ENCODE measurements at places on chromosomes 16 and 17. TPM values are rescaled to one million over a fixed set of nuclear protein-coding genes. Genes with fewer than 3 reads are reported as not detected.
A peak's percentile ranks its signal among the peaks of the same experiment; 100 is the strongest.

DNA sequence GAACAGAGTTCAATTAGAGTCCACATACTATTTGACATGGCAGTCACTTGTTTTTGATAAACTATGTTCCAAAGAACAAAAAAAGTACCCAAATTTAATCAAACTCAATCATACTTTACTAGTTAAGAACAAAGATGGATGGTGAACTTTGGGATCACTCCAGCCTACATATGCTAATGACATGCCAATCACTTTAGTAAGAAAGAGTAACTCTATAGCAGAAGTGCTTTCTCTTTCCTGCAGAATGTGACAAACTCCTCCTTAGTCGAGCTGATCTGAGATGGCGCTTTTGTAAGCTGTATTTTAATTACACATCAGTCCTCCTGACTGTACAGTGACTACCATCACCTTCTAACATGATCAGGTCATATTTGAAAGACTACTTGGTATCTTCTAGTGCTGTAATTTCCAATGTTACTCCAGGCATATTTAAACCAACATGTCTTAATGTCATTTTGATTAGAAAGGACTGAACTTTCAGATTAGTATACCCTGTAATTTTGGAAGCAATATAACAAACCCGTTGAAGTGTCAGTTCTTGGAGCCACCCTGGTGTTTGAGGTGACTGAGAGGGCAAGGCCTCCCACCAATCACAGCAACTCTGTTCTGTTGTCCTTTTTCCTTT lies 4.1 kb downstream of the NETO2 start:
- no peak for DNase-seq

DNA sequence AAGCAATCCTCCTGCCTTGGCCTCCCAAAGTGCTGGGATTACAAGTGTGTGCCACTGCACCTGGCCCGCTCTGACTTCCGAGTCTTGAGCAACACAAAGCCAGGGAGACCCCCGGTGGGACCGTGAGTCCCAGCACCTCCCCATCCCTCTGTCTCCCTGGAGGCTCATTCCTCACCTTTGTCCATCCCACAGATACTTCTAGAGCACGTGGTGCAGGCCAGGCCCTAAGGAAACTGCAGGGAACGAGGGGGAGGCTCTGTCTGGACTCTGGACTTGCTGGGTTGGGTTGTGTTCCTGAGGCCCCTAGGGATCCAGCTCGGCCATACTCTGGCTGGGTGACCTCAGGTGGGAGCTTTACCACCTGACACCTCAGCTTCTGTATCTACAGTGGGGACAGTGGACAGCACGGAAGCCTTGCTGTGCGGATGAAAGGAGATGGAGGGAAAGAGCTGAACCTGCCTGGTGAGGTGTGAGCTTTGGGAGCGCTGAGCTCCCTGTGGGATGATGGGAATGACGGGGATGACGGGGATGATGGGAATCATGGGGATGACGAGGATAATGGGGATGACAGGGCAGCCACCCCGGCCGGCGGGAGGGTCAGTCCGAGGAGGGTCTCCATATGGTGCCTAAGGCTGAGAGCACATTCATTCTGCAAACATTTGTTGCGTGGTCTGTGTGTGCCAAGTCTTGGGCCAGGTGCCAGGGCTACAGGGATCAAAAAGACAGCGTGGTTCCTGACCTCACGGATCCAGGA lies 26.6 kb downstream of the C16orf74 start:
- no peak for DNase-seq

DNA sequence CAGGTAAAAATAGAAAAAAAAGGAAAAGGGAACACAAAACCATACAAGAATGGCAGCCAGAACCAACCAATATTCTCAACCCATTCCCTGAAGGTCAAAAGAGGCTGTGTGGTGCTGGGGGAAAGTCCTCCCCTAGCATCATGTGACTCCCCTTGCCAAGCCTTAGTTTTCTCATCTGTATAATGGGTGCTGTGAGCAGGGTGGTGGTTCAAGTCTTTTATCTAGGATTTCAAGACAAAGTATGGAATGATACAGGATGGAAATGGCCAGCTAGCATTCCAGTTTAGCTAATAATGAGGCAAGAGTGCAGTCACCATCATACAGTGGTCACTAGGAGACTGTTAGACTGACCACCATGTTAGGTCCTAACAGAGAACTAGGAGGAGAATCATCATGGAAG lies 20.7 kb downstream of the PSMB3 start:
- DNase-seq, result no peak

- DNase-seq, result peak; percentile 59
Observed at GRCh38 chr17:44345454-44346026, 438 bp downstream of the GRN start.

DNA sequence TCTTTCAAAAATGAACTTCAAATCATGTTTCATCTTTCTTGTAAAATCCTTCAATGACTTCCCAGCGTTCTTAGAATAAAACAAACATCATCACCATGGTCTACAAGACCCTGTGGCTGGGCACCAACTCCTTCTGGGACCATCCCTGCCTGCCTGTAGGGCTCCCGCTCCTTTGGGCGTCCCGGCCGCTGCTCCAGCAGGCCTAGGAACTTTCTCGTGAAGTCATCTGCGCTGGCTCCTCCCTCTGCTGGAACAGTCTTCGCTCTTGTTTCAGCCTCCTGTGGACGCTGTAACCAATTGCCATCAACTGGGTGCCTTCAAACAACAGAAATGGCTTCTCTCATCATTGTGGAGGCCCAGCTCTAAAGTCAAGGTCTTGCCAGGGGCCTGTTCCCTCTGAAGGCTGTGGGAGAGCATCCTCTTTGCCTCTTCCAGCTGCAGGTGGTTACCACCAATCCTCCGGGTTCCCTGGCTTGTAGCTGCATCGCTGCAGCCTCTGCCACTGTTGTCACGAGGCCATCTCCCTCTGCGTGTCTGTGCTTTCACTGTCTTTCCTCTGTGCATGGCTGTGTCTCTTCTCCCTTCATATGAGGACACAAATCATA lies 185.5 kb upstream of the SDK2 start:
- no peak for DNase-seq

GRCh38 chr17:64571746-64572145 lies 65.0 kb downstream of the CEP95 start:
- no peak for DNase-seq

DNA sequence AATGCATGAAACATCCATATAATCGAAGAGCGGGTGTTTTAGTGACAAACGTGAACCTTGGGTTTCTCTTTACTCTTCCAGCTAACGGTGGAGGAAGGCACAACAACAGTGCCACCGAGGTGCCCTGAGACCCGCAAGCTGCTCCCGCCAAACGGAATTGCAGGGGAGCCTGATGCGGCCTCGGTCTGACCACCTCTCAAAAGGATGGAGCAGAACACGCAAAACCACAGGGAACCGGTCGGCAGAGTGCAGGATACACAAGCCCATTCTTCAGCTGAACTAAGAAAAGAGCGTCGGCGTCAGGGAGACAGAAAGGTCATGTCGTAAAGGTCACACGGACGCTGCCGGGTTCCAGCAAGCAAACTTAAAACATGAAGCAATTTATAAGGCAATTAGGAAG lies 109.5 kb upstream of the ZNF750 start:
- no peak for DNase-seq

- no peak for DNase-seq
Observed at GRCh38 chr16:56632156-56632847, at the start of gene MT1M. Gene MT1M (plus strand): TSS chr16:56632659. CDS start chr16:56632732, 73 bp downstream.

DNA sequence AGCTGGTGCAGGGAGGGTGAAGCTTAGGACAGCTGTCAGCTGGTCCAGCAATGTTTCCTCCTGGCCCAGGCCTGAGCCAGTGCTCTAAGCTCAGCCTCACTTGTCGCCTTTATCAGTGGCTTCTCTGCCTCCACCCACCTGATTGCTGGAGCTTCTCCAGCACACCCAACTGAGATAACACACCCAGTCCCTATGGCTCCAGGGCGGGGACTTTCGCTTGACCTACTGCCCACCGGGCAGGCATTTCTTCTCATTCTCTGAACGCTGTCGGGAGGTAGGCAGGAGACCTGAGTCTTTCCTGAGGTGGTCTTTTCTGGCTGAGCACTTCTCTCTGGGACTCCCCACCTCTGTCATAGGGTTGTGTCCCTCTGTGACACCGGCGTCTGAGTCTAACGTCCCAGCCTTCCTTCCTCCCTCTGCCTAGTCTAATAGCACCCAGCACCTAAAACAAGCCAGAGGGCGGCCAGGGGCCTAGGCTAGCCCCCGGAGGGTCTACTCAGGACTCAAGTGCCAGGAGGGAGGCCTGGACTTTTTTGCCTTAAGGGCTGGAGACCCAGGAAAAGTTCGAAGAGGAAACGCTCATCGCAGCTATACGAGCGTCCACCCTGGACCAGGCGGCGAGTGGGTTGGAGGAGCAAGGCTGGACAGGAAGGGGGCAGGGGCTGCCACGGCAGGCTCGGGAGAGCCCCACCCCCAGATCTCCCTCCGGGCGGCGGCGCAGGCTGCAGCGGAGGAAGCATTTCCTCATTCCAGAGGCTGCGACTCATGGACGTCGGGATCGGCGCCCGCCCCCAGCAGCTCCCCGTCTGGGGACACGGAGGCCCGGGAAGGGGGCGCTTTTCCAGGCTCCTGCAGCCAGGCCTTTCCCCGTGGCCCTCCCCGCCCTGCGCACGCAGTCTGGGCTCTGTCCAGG lies 756 bp downstream of the TAX1BP3 start:
- peak; percentile 92 for DNase-seq

GRCh38 chr16:76946879-76947278 lies 244.1 kb upstream of the MON1B start:
- DNase-seq, result peak; percentile 86

- DNase-seq, result no peak
Observed at GRCh38 chr17:68544111-68544915, 32.1 kb downstream of the PRKAR1A start.

DNA sequence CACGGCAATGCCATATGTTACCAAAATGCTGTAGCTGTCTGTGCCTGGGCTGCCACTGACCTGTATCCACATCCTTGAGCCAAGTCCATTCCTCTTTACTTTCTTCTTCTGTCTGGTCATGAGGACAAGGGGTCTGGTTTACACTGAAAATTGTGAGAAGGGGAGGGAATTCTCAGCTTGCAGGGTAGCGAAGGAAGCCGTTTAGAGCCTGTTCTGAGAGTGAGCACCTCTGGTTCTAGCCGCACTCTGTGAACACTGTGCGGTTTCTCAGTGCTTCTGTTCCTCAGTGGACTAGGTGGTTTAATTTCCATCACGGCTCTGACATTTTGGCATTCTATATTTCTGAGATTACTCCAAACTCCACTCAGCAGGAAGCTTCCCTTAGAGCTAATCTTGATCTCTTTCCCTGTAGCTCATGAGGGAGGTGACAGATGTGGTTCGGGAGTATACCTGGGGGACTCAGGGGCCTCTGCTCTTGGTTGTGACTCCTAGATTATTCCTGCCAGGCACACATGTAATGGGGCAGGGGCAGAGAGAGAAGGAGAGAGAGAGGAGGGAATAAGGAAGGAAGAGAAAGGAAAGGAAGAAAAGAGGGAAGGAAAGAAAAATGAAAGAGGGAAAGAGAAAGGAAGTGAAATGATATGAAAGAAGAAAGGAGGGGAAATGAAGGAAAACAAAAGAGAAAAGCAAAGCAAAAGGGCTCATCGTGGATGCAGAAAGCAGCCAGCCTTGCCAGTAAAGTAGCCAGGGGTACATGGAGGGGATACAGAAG lies 14.2 kb upstream of the TBX21 start:
- no peak for DNase-seq

DNA sequence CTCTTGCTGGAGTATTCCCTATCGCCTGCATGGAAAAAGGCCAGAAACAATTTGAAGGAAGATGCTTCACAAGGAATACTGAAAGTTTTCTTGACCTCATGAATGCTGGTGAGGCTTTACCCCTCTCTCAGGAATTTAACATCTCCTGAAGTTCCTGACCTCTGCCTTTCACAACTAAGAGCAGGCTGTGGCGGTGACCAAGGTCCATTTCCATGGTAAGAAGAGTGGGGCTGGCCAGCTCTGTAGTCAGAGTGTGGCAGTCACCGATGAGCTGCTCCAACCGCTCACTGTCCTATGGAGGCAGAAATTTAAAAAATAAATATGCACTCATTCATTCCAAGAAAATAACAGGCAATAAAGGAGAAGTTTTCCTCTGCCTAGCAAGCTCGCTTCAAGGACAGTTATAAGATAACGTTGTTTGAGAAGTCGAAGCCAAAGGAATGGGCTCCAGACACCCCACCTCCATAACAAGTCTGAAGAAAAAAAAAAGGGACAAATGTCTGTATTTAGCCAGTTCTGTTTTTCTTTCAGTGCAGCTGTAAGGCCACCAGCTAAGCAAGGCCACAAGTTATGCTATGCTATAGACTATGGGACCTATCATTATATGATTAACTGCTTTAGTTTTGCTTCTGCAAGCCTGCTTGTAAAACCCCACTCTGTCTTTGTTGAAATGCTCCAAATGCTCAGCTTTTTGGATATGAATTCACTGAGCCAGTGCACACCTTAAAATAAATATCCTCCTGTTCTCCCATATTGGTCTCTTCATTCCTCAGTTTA lies 6.0 kb upstream of the CCL4L2 start:
- DNase-seq, result no peak

- DNase-seq, result no peak
Observed at GRCh38 chr17:44088254-44088653, 17.7 kb downstream of the G6PC3 start.

DNA sequence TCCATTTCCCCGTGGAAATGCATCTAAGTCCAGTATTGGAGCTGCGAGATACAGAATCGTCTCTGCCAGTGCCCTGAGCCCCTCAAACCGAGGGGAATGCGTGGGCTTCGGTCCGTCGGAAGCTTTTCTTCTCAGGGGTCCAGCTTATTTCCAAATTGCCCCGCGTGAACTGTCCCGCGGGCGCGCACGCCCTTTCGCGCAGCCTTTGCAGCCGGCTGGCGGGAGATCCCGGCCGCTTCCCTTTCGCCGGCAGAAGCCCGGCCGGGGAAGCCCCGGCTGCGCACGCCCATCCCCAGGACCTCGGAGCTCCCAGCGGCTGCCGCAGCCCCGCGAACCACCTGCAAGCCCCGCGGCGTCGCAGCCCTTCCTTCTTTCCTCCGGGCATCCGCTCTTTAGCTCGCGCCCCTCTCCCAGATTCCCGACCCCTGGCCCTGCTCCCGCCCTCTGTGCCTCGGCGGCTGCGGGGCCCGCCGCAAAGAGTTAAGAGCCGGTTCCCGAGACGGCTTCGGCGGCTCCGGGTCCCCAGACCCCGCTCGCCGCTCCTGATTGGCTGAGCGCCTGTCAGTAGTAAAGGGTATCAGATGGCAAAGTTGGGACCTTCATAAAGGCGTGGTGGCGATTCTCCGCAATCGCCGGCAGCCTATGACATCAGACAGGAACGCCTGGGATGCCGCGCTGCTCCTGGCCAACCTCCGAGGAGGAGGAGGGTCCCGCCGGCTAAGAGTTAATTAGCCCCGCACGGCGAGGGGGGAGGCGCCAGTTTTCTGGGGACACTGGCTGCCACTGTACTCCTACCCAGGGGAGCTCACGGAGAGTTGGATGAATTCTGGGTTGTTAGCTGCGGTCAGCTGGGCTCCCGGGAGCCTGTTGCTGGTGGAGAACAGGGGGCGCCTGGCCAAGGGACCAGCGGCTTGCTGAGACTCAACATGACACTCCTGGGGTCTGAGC lies at the start of gene MYOCD:
MYOCD (plus strand) TSS at position 628 of the 948 bp plus-strand sequence; CDS start at position 927, 299 bp downstream.
- peak; percentile 2 for DNase-seq

DNA sequence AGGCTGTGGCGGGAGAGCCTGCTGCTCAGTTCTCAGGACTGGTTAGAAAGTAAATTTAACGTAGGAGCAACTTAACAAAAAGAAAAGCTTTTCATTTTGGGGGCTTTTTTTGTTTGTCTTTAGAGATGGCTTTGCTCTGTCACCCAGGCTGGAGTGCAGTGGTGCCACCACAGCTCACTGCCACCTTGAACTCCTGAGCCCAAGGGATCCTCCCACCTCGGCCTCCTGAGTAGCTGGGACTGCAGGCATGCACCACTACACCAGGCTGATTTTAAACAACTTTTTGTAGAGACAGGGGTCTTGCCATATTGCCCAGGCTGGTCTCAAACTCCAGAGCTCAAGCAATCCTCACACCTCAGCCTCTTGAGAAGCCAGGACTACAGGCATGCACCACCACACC lies 205.0 kb downstream of the RPTOR start:
- no peak for DNase-seq

The TTLL6 gene
- not detected for total RNA-seq

The CDH11 gene
- 397 TPM for total RNA-seq
